ENCODE measurements at places on chromosomes 7 and 10. TPM values are rescaled to one million over a fixed set of nuclear protein-coding genes. Genes with fewer than 3 reads are reported as not detected.

The NEUROG3 gene
- total RNA-seq, result not detected

The FAM20C gene
- 24.0 TPM for total RNA-seq

The CNTNAP2 gene
- 9.4 TPM for total RNA-seq

The NPC1L1 gene
- total RNA-seq, result not detected

The TMEM273 gene
- 9.5 TPM for total RNA-seq

The SP8 gene
- total RNA-seq, result not detected

The SPDYE9 gene
- 0.04 TPM for total RNA-seq

The RBM20 gene
- total RNA-seq, result 8.3 TPM

The PDK4 gene
- 13.6 TPM for total RNA-seq

The NRCAM gene
- 17.5 TPM for total RNA-seq

The ITGA8 gene
- 8.4 TPM for total RNA-seq

The C7orf33 gene
- 0.27 TPM for total RNA-seq

The TAF3 gene
- 2.0 TPM for total RNA-seq

The ANLN gene
- 21.9 TPM for total RNA-seq

The ST8SIA6 gene
- total RNA-seq, result 1.5 TPM

GRCh38 chr10:67618116-67618515 is 77.9 kb downstream of the CTNNA3 start:
- no peak overlapping the region for H3K4me3 ChIP-seq
- H3K4me1 ChIP-seq, result peaks cover 2% of the 10 kb centered on the region
- H3K27me3 ChIP-seq, result no peaks in the 10 kb centered on the region

DNA sequence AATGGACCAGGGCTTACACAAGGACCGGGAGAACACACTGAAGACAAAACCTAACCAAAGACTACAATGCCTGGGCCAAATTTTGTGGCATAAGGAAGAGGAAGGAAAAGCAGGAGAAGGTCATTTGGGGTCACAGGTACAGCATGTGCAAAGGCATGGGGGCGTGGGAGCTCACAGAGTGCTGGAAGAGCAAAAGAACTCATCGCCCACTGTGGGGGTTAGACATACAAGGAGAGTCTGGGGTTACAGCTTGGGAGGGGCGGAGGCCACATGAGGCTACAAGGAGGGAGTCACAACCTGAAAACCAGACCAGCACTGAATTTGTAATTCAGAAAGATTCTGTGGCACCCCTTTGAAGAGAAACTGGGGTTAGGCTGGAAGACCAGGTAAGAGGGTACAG is 9.7 kb downstream of the PUS7 start:
- H3K27ac ChIP-seq, result no peak overlapping the region
- no peak overlapping the region for H3K4me3 ChIP-seq
- no peak for DNase-seq
- H3K27me3 ChIP-seq, result no peaks in the 10 kb centered on the region

- no peak overlapping the region for H3K4me3 ChIP-seq
- peaks cover 15% of the 10 kb centered on the region for H3K27me3 ChIP-seq
- no peaks in the 10 kb centered on the region for H3K36me3 ChIP-seq
- DNase-seq, result peak; percentile 19
Observed at GRCh38 chr10:71187600-71187999, 24.8 kb upstream of the UNC5B start.

GRCh38 chr10:112446055-112446854 is 459 bp downstream of the ZDHHC6 start:
- peak overlapping the region; percentile 97 for H3K4me3 ChIP-seq
- peak overlapping the region; percentile 86 for H3K27ac ChIP-seq
- DNase-seq, result no peak
- peaks cover 10% of the 10 kb centered on the region for H3K36me3 ChIP-seq
- H3K4me1 ChIP-seq, result peaks cover 6% of the 10 kb centered on the region
- H3K27me3 ChIP-seq, result no peaks in the 10 kb centered on the region

GRCh38 chr10:74887614-74888284 is 61.3 kb downstream of the KAT6B start:
- H3K27me3 ChIP-seq, result no peaks in the 10 kb centered on the region
- H3K4me3 ChIP-seq, result no peak overlapping the region
- no peaks in the 10 kb centered on the region for H3K36me3 ChIP-seq
- no peak for DNase-seq

- H3K4me1 ChIP-seq, result no peaks in the 10 kb centered on the region
- H3K27ac ChIP-seq, result no peak overlapping the region
- peaks cover 3% of the 10 kb centered on the region for H3K27me3 ChIP-seq
- H3K4me3 ChIP-seq, result no peak overlapping the region
- DNase-seq, result no peak
- no peaks in the 10 kb centered on the region for H3K36me3 ChIP-seq
Observed at GRCh38 chr10:8102708-8103401, 48.4 kb downstream of the GATA3 start.

GRCh38 chr7:100428967-100429636 is 529 bp upstream of the MEPCE start:
- H3K36me3 ChIP-seq, result peaks cover 34% of the 10 kb centered on the region
- peaks cover 36% of the 10 kb centered on the region for H3K4me1 ChIP-seq
- peak overlapping the region; percentile 91 for H3K4me3 ChIP-seq

GRCh38 chr7:121049028-121049791 is 60.7 kb downstream of the CPED1 start:
- H3K4me1 ChIP-seq, result no peaks in the 10 kb centered on the region
- no peak overlapping the region for H3K4me3 ChIP-seq
- no peak for DNase-seq
- H3K27ac ChIP-seq, result no peak overlapping the region
- no peaks in the 10 kb centered on the region for H3K36me3 ChIP-seq

DNA sequence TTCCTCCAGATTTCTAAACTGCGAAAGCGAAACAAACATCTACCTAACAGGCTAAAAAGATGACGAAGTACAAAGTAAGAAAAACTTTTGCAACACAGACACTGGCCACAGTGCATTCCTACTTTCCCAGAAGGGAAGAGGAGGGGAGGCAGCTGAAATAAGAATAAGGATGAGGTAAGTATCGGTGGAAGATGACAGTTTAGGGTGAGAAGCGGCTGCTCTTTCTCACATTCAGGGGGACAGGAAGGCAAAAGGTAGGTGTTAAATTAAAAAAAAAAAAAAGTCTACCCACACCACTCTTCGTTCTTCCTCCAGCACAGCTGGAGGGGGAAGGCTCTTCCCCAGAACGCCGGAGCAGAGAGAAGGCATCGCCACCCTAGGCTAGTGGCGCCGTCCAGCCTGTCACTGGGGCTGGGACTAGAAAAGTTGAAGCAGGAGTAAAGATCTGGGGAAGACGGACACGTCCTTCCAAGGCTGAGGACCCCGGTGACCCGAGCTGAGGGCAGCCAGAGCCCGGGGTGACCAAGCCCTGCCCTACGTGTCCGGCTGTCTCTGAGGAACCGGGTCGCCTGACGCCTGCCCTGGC is 846 bp downstream of the DNAJC1 start:
- DNase-seq, result peak; percentile 74
- no peaks in the 10 kb centered on the region for H3K36me3 ChIP-seq
- no peaks in the 10 kb centered on the region for H3K4me1 ChIP-seq
- peak overlapping the region; percentile 67 for H3K4me3 ChIP-seq

- H3K36me3 ChIP-seq, result no peaks in the 10 kb centered on the region
- no peaks in the 10 kb centered on the region for H3K27me3 ChIP-seq
- H3K27ac ChIP-seq, result no peak overlapping the region
- H3K4me3 ChIP-seq, result no peak overlapping the region
- no peak for DNase-seq
Observed at GRCh38 chr7:141304291-141304690, 230.4 kb downstream of the TMEM178B start.

GRCh38 chr10:63515002-63515763 is 6.0 kb upstream of the REEP3 start:
- peak overlapping the region; percentile 18 for H3K27ac ChIP-seq
- peaks cover 3% of the 10 kb centered on the region for H3K4me1 ChIP-seq
- no peaks in the 10 kb centered on the region for H3K36me3 ChIP-seq
- H3K27me3 ChIP-seq, result no peaks in the 10 kb centered on the region
- no peak overlapping the region for H3K4me3 ChIP-seq
- DNase-seq, result peak; percentile 38

DNA sequence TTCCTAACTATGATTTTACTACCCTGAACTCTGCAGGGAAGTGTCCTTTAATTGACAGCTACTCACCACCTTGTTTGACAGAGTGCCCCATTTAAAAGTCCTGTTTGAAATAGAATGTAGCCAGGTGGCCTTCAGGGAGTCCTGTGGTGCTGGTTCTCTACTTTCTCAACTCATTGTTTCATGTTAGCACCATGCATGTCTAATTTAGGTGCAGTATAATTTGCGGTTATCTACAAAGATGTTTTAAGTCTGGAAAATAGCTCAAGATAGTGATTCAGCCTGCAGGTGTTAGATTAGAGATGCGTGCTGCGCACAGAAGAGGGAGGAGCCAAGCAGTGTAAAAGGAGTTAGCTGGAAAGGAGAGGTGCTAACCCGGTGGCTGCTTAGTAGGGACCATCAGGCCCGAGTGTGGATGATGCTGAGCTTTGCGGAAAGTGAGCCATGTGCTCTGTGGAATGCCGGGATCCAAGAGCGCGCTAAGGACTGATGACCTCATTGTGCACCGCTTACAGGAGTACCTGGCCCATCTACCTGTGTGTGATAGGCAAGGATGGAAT is 1.2 kb downstream of the CCM2 start:
- peak overlapping the region; percentile 74 for H3K4me3 ChIP-seq
- peak overlapping the region; percentile 92 for H3K27ac ChIP-seq
- DNase-seq, result no peak
- H3K27me3 ChIP-seq, result no peaks in the 10 kb centered on the region
- peaks cover 7% of the 10 kb centered on the region for H3K4me1 ChIP-seq

DNA sequence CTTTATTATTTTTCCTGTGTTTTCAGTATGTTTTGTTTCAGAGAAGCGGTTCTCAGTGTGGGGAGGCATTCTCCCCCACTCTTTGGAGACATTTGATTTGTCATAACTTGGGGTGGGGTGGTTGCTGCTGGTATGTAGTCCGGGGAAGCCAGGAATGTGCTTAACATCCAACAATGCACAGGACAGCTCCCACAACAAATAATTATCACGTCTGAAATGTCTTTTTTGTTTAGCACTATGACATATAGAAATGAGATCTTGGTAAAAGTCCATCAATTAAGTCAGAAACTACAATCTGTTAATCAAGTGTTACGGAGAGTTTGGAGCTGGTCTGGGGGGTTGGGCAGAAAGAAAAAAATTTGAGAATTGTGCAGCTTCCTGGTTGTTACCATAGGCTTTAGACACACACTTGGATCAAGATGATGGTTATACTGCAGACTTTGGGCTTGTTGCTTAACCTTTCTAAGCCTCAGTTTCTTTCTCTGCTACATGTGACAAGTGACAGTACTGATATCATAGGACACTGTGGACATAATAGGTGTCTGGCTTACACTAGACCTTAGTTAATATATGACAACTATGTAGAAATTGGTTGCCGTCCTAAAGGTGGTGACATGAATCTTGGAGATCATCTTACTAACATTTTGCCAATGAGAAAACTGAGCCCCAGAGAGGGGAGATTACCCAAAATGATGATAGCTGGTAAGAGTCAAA is 113.7 kb downstream of the LRMDA start:
- peaks cover 14% of the 10 kb centered on the region for H3K4me1 ChIP-seq
- H3K36me3 ChIP-seq, result no peaks in the 10 kb centered on the region
- H3K27me3 ChIP-seq, result no peaks in the 10 kb centered on the region
- no peak for DNase-seq
- no peak overlapping the region for H3K27ac ChIP-seq

- H3K36me3 ChIP-seq, result no peaks in the 10 kb centered on the region
- no peak overlapping the region for H3K4me3 ChIP-seq
Observed at GRCh38 chr7:79923953-79924352, 210.7 kb upstream of the GNAI1 start.

DNA sequence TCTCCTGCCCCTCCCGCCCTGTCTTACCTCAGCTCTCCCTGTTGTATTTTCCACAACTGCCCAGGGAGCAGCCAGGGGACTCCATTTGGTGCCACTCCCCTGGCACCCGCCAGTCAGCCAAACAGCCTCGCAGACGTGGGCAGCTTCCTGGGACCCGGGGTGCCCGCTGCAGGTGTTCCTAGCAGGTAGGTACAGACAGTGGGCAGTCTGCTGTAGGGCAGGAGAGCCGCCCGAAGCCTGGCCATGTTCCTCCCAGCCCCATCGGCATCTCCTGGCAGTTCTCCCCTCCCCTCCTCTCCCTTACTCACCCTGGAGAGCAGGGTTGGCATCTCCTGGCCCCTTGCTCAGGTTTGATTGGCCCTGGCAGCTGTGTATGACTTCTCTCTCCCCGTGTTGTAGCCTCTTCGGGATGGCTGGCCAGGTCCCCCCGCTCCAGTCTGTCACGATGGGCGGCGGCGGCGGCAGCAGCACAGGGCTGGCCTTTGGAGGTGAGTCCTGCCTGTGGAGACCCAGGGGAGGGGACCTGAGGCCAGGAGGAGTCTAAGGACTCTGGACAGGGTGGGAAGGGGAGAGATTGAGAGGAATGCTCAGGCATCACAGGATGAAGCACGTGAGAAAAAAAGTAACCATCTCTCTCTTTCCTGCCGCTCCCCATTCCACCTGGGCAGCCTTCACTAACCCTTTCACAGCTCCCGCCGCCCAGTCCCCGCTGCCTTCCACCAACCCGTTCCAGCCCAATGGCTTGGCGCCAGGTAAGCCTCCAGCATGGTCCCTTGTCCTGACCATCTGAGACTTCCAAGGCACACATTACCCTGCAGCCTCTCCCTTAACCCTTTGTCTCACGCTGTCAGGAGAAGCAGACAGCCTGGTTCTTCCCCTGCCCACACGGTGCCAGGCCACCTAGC is 11.3 kb downstream of the SAP25 start:
- H3K36me3 ChIP-seq, result peaks cover 33% of the 10 kb centered on the region
- H3K4me1 ChIP-seq, result peaks cover 3% of the 10 kb centered on the region
- no peaks in the 10 kb centered on the region for H3K27me3 ChIP-seq
- no peak overlapping the region for H3K27ac ChIP-seq

Measured in muscle of leg (tissue), 16 donors.